ENCODE measurements at places on chromosomes 4 and X.

DNA sequence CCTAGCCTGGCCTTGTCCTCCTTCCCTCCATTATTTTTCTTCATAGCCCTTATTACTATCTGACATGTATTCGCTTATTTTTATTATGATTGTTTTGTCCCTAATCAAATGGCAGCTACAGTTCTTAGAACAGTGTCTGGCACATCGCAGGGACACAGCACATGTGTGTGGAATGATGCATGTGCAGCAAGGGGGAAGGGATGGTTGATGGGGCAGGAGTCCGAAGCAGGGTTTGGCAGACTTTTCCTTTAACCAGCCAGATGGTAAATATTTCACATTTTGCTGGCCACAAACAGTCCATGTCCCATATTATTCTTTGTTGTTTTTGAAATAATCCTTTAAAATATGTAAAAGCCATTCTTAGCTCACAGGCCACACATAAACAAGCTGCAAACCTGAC lies 128.3 kb upstream of the STIM2 start:
- no peak for DNase-seq

- no peak for DNase-seq
Observed at GRCh38 chr4:53748328-53748772, 157.1 kb upstream of the LNX1 start.

DNA sequence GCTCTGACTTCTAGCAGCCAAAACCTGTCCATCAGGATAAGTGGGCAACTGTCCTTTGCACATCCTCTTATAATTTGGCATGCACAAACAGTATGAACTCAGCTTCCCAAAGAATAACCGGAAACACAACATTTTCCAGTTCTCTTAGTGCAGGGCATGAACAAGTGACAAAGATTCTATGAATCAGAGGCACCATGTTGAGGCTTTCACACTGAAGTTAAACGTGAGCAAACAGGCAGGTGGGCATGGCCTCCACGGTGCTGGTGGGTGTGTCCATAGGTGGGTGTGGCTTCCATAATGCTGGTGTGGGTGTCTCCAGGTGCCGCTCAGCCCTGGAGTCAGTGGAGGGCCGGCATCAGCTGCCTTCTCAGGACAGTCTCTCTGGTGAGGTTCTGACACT lies 196.5 kb downstream of the SMIM20 start:
- no peak for DNase-seq

GRCh38 chr4:82036181-82036580 lies 337.6 kb downstream of the HNRNPD start:
- no peak for DNase-seq

DNA sequence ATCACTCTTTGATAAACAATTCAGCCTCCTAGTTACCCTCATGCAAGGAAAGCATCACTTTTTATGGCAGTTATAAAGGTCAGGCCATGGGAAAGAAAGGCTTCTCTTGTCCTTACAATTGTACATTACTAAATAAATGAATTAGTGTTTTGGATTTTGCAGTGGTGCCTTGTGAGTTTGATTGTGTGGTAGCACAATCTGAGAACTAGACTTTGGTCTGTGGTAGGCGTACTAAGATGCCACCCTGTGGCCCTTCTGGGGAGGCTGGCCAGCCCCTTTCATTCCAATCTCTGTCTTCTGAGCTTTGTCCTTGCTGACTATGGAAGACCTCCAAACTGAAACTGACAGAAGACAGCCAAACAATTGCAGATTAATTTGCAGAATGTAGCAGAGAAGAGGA lies 14.6 kb upstream of the HNRNPD start:
- no peak for DNase-seq

GRCh38 chr4:80266902-80267380 lies 477 bp downstream of the FGF5 start:
- DNase-seq = no peak

- no peak for DNase-seq
Observed at GRCh38 chr4:103400405-103400804, 202.3 kb upstream of the CENPE start.

GRCh38 chrX:63664083-63664482 lies 120.9 kb downstream of the ARHGEF9 start:
- DNase-seq = no peak

DNA sequence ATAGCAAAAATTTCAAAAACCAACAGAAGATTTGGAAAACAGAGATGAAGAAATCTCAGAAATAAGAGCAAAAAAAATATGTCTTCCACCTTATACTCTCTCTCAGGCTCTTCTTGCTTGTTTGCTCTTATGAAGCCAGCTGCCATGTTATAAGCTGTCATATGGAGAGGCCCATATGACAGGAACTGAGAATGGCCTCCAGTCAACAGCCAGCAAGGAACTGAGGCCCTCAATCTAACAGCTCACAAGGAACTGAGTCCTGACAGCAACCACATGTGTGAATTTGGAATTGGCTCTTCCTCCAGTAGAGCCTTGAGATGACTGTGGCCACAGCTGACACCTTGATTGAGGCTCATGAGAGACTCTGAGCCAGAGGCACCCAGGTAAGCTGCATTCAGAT lies 51.3 kb upstream of the MAOA start:
- no peak for DNase-seq

GRCh38 chr4:3283916-3284315 lies 8.9 kb upstream of the RGS12 start:
- DNase-seq = no peak

GRCh38 chr4:74197080-74197479 lies 39.2 kb downstream of the MTHFD2L start:
- no peak for DNase-seq

GRCh38 chrX:104084534-104085277 lies 8.7 kb upstream of the TMSB15C start:
- no peak for DNase-seq

- no peak for DNase-seq
Observed at GRCh38 chr4:73608689-73609594, 11.3 kb downstream of the RASSF6 start.

Data from GOT3 (cell line).